Common myeloid progenitor, CD34-positive (primary cell): ENCODE measurements at places on chromosomes 5 and 9.

GRCh38 chr9:126430124-126430523 is 103.5 kb downstream of the MVB12B start:
- H3K4me3 ChIP-seq = no peak overlapping the region
- no peaks in the 10 kb centered on the region for H3K27me3 ChIP-seq
- H3K36me3 ChIP-seq = peaks cover 15% of the 10 kb centered on the region
- no peak overlapping the region for H3K27ac ChIP-seq
- peaks cover 4% of the 10 kb centered on the region for H3K4me1 ChIP-seq

DNA sequence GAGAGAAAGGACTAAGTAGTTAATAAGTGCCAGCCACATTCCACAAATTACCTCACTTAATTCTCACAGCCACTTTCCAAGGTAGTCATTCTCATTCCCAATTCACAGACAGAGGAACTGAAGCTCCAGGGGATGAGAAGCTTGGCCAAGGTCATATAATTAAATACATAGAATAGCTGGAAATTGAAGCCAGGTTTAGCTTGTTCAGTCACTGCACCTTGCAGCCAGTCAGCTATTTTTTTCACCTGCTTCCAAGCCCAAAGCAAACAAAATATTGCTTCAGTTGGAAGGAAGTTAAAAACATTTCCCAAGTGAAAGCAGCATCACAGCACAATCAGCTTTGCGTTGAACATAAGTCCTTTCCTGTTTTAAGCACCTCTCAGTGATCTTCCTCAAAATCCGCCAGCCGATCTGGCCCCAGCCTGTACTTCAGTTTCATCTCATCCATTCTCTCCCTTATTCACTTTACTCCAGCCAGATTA is 4.8 kb downstream of the ALDH1A1 start:
- no peaks in the 10 kb centered on the region for H3K27me3 ChIP-seq
- H3K4me3 ChIP-seq = no peak overlapping the region
- DNase-seq = no peak

GRCh38 chr5:1549475-1550030 is 25.8 kb upstream of the LPCAT1 start:
- H3K36me3 ChIP-seq = no peaks in the 10 kb centered on the region
- H3K4me3 ChIP-seq = no peak overlapping the region
- H3K27me3 ChIP-seq = no peaks in the 10 kb centered on the region
- DNase-seq = no peak
- no peak overlapping the region for H3K27ac ChIP-seq
- no peaks in the 10 kb centered on the region for H3K4me1 ChIP-seq

GRCh38 chr5:41840251-41840650 is 30.0 kb downstream of the OXCT1 start:
- H3K4me3 ChIP-seq = no peak overlapping the region
- no peaks in the 10 kb centered on the region for H3K27me3 ChIP-seq
- DNase-seq = no peak
- H3K4me1 ChIP-seq = no peaks in the 10 kb centered on the region
- peaks cover 29% of the 10 kb centered on the region for H3K36me3 ChIP-seq
- no peak overlapping the region for H3K27ac ChIP-seq

DNA sequence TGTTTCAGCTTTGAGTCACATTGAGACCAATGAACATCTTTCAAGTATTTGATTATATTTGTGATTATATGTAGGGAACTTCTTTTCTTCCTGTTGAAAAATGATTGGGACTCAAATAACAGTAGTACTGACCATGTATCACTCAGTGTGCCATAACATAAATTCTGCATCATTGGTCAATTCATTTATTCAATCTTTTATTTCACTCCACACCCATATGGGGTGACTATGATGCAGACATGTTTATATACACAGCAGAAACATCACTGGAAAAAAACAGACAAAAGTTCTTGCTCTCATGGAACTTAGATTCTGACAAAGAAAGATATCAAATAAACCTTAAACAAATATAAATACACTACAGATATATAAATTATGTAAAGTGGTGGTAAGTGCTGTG is 74.7 kb upstream of the ANXA1 start:
- H3K27me3 ChIP-seq = no peaks in the 10 kb centered on the region
- H3K4me3 ChIP-seq = no peak overlapping the region
- H3K27ac ChIP-seq = no peak overlapping the region
- H3K36me3 ChIP-seq = no peaks in the 10 kb centered on the region

DNA sequence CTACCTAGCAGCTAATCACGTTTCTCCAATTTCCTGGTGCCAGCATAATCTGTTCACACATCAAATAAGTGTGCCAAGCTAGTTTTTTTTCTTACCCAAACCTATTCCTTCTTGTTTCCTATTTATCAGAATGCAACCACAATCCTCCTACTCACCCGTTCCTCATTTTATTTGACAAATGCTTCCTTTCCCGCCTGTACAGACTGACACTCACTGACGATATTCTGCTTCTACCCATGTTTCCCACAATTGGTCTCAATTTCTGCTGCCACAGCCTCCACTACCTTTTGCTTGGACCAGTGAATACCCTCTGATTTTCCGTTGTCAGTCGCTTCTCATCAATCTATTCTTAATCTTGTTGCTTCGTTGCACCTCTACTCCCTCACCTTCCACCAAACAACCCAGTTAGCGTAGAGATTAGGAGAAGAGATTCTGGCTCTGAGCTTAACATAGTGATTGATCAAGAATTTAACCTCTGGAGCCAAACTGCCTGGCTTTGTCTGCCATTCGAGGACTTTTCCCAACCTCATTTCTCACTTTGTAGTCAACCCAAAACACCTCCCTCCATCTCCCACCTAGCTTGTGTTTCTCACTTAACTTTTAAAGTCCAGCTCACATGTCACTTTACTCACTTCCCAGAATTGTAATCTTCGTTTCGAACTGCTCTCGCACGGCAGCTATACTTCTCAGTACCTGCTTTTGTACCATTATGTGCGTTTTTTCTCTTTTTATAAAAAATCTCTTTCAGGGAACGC is 729 bp upstream of the TMEM38B start:
- peaks cover 16% of the 10 kb centered on the region for H3K4me1 ChIP-seq
- no peaks in the 10 kb centered on the region for H3K27me3 ChIP-seq
- no peaks in the 10 kb centered on the region for H3K36me3 ChIP-seq

DNA sequence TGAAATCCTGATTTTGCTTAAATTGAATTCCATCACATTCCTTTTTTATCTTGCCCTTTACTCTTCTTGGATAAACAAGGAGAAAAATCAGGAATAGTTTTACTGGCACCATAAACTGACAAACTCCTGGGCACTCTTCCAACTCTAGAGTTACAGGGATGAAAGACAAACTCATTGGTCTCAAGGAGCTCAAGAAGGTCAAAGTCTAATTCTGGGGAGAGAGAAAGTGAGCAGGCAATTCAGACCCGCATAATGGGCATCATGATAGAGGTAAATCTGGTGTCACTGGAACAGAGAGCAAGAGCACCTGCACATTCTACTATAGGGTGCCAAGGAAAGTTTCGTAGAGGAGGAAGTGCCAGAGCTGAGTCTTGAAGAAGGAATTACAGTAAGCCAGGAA is 64.8 kb downstream of the GRIN3A start:
- no peaks in the 10 kb centered on the region for H3K4me1 ChIP-seq
- no peak for DNase-seq
- H3K36me3 ChIP-seq = no peaks in the 10 kb centered on the region
- H3K27ac ChIP-seq = no peak overlapping the region

DNA sequence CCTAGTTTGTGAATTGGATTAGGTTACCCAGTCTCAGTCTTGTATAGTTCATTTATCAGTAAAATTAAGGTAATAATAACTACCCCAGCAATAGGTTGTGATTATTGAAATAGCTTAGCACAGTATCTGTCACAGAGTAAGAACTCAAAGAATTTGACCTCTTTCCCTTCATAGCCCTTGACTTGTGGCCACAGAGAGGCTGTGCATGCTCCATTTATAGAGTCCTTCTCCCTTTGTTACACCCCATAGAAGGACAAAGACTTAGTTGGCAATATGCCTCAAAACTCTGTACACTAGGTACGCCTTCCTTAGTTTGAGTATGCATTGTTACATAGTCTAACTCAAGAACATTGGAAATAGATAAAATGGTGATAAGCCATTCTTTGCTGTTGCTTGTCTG is 257.2 kb downstream of the KCTD16 start:
- H3K4me1 ChIP-seq = no peaks in the 10 kb centered on the region
- H3K36me3 ChIP-seq = no peaks in the 10 kb centered on the region
- no peak overlapping the region for H3K27ac ChIP-seq
- H3K27me3 ChIP-seq = no peaks in the 10 kb centered on the region
- no peak for DNase-seq

DNA sequence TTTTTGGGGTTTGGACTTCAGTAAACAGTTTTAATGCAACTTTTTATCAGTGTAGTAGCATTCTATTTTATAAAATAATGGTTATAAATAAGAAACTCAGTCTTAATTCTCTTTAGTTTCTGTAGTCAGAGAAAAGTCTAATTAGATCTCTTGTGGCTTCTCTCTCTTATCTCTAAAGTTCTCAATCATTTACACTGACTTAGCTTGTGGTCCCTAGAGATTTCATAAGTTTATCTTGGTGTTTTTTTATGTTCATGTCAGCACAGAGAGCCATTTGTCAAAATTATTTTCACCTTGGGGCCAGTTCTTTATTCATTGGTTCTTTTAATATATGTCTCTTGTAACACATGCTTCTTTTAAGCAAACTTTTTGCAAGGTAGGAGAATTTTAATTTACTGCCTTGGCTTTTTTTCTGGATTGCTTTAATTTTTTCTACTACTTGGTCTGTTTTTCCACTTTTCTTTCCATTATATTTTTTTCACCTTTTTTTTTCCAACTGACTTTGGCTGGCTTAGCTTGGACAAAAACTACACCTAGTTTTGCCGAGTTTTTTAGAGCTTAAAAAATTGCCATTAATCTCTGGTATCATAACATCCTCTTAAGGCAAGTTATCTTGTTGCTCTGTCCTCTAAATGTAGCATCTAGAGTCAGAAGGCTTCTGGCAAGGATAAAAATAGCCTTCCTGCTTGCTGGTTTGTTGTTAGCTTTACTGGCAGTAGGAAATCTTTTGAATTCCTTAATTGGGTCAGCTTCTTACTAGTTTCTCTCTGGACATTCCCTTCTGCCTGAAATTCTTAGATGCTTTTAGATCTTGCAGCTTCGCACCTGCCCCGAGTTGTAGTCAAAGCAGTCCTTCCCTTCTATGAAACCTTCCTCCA is 35.3 kb downstream of the CPEB4 start:
- H3K36me3 ChIP-seq = no peaks in the 10 kb centered on the region
- DNase-seq = no peak
- H3K4me1 ChIP-seq = peaks cover 47% of the 10 kb centered on the region
- H3K4me3 ChIP-seq = no peak overlapping the region
- H3K27ac ChIP-seq = peak overlapping the region; percentile 3

DNA sequence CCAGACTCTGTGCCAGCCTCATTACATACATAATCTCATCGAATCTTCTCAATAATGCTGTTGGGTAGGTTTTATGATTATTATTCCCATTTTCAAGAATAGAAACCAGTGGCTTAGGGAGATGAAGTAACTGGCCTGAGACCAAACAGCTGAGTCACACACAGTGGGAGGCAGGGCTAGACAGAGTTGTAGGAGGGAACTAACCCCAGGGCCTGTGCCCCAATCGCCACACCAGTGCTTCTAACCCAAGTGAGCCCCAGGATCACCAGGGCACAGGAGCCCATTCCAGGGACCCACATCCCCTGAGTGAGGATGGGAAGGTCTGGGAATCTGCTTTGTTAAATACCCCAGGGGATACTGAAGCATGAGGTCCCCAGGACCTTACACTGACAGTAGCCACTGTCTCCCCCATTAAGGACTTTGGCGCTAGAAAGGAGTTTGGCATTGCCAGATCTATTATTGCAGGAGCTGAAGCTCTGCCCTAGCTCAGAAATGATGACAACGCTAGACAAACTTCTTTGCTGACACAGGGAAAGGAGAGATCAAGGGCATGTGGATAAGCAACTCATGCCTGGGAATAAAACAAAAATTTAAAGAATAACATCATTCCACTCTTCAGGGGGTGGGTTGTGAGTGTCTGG is 63.8 kb upstream of the PPARGC1B start:
- H3K36me3 ChIP-seq = no peaks in the 10 kb centered on the region
- H3K4me1 ChIP-seq = peaks cover 4% of the 10 kb centered on the region
- no peak overlapping the region for H3K27ac ChIP-seq

DNA sequence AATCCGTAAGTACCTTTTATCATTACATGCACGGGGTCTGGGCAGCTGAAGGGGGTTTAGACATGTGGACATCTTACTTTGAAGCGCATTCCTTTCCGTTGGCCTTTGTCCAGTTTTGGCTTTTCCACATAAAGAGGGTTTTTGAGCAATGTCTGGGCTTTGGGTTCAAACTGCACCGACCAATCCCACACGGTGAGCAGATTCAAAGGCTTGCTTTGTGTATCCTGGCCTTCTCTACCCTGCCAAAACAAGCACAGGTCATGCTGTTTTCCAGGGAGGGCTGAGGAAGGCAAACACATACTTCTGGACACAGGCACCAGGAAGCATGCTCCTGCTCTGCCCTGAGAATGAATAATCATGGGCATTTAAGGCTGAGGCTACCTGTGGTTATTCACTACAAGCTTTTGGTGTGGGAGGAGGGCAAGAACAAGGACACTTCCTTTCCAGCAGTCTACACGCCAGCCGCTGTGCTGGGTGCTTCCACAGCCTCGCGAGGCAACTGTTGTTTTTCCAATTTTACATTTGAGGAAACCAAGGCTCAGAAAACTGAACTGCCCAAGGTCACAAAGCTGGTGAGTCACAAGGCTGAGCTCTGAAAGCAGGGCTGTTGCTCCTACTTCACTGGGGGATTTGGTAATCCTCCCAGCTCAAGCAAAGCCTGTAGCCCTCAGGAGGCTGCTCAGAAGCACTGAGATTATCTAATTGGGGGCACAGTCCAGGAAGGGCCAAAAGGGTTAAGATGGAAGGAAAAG is 59.8 kb upstream of the GOLPH3 start:
- no peak overlapping the region for H3K27ac ChIP-seq
- H3K4me1 ChIP-seq = peaks cover 6% of the 10 kb centered on the region
- no peak overlapping the region for H3K4me3 ChIP-seq
- DNase-seq = no peak
- H3K36me3 ChIP-seq = peaks cover 6% of the 10 kb centered on the region
- H3K27me3 ChIP-seq = no peaks in the 10 kb centered on the region

- H3K27me3 ChIP-seq = no peaks in the 10 kb centered on the region
- H3K36me3 ChIP-seq = no peaks in the 10 kb centered on the region
- no peak overlapping the region for H3K27ac ChIP-seq
- no peak overlapping the region for H3K4me3 ChIP-seq
- peak; percentile 51 for DNase-seq
- no peaks in the 10 kb centered on the region for H3K4me1 ChIP-seq
Measured at GRCh38 chr5:146962801-146963355, 84.3 kb upstream of the PPP2R2B start.

DNA sequence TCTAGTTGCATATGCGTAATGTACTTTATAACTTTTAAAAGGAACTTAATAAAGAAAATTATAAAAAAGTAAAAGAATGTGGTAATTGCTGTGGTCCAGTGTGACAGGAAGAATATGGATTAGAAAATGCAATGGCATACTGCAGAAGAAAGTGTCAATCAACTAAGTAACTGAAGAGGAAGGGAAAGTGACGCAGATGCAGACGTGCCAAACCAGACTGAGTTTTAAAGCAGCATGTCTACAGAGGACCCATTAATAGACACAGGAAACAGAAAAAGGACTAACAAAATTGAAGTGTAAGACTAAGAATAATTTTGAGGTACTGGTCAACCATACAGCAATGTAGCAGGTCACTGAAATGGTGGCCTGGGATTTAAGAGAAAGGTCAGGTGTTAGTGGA is 73.3 kb downstream of the DPYSL3 start:
- peaks cover 33% of the 10 kb centered on the region for H3K4me1 ChIP-seq
- no peak for DNase-seq
- H3K4me3 ChIP-seq = no peak overlapping the region

GRCh38 chr5:177276886-177277285 is 26.6 kb downstream of the RAB24 start:
- no peaks in the 10 kb centered on the region for H3K27me3 ChIP-seq
- no peak for DNase-seq
- no peaks in the 10 kb centered on the region for H3K4me1 ChIP-seq
- no peak overlapping the region for H3K4me3 ChIP-seq
- peaks cover 17% of the 10 kb centered on the region for H3K36me3 ChIP-seq
